ENCODE measurements at places on chromosomes 11 and 22.

DNA sequence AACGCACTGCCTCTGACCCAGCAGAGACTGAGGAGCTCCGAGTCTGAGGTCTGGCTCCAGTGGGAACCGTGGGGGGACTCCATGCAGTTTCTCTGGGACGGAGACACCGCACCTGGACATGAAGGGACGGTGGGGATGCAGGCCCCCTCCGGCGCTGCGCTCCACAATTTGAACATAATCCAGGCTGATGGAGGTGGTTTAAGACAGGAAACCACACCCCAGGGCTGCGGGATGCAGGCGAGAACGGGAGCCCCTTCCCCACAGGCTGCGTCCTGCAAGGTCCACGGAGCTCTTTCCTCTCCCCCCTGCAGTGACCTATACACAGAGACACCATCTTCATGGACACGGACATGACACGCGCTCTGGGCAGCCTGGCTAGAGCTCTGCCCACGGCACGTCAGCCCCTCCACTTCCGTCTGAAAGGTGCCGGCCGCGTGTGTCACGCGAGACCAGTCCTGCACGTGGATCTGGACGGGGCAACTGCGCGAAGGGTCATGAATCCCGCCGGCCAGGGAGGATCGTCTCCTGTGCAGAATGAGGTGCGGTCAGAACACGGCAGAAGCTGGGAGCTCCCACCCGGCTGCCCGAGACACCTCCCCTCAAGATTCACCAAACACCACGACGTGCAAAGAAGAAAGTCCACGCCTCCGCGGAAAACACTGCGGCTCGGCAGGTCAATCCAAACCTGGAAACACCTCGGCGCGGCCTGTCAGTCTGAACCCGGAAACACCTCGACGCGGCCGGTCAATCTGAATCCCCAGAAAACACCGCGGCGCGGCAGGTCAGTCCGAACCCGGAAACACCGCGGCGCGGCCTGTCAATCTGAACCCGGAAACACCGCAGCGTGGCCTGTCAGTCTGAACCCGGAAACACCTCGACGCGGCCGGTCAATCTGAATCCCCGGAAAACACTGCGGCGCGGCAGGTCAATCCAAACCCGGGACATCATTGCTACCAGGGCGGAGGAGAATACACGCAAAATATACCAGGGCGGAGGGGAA is 212.4 kb downstream of the BRD1 start:
- DNase-seq: no peak

DNA sequence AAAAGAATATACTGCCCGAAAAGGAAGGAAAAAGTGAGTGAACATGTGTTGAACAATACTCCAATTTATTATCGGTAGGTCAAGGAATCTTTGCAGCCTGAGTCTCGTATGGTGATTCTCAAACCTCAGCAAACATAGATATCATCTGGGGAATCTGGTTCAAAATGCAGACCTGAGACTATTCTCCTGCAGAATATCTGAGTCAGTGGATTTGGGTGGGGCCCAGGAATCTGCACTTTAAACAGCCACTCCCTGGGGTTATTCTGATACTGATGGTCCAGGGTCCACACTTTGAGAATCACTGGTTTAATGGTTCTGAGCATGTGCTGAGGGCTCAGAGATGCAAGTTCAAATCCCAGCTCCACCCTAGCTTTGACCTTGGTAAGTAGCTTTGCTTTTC is 53.6 kb upstream of the GRK3 start:
- no peak for DNase-seq

DNA sequence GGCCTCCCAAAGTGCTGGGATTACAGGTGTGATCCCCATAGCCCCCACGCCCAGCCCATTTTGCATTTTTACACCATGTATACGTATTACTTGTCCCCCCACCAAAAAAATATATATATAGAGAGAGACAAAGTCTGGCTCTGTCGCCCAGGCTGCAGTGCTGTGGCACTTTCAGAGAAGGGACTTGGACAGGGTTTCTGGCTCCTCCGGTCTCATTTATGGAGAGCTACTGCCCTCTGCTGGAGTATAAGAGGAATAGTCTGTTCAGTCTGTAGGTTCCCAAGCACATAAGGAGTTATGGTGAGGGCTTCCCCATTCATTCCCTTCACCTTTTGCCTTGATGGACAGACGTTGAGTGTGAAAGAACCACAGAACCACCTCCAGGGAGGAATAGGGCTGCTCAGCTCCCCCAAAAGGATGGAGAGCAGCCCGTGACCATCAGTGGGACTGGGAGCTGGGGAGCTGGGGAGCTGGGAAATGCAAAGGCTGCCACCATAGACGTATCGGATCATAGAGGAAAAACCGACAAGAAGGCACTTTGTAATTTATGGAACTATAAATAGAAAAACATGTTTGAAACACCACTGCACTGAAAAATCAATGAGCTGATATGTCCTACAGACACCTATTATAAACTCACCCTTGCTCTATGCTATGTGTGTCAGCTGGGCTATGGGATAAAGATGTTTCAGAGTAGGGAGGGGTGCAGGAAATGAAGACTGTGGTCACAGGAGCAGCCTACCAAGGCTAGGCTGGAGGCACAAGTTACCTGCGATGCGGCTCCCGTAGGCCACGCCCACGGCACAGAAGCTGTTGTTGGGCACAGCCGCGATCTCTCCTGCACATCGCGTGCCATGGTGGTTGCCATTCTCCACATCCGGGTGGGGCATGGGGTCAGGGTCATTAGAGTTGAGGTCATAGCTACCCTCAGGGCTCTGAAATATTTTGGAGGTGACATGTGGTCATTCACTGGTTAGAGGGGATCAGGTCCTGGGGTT is 5.2 kb downstream of the PCSK7 start:
- DNase-seq: no peak

DNA sequence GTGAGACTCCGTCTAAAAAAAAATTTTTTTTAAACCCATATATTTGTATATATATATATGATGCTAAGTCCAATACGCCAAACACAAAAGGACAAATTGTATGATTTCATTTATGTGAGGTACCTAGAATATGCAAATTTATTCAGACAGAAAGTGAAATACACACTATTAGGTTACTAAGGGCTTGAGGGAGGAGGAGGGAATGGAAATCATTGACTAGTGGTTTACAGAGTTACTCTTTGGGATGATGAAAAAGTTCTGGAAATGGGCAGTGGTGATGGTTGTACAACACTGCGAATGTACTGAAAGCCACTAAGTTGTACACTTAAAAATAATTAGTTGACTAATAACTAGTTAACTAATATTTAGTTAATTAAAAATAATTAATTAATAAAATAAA is 36.2 kb upstream of the FGF3 start:
- no peak for DNase-seq

- no peak for DNase-seq
Observed at GRCh38 chr11:133106417-133106816, 425.9 kb downstream of the OPCML start.

GRCh38 chr11:13108416-13108815 is 99.3 kb downstream of the RASSF10 start:
- DNase-seq: no peak
